ENCODE measurements at places on chromosomes 1 and 21. TPM values are rescaled to one million over a fixed set of nuclear protein-coding genes. Genes with fewer than 3 reads are reported as not detected.

Gene C1QB
- total RNA-seq = 2.9 TPM

Gene KCNJ15
- 1.1 TPM for total RNA-seq

DNA sequence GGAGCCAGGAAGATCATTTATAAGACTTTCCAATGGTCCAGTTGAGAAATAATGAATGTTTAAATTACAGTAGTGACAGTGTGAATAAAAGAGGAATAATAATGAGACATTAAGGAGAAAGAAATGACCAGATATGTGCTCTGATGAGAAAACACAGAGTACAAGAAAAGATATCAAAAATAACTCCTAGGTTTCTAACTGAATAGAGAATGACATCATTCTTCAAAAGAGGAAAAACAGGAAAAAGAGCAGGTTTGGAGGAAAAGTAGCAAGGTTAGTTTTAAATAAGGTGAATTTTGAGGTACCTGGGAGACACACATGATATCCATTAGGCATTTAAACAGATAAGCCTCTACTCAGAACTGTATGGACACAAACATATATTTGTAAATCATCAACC lies 55.0 kb downstream of the ANKRD13C start:
- no peak for DNase-seq

- no peak for DNase-seq
Observed at GRCh38 chr1:35080171-35080854, 1.1 kb downstream of the ZMYM1 start.

DNA sequence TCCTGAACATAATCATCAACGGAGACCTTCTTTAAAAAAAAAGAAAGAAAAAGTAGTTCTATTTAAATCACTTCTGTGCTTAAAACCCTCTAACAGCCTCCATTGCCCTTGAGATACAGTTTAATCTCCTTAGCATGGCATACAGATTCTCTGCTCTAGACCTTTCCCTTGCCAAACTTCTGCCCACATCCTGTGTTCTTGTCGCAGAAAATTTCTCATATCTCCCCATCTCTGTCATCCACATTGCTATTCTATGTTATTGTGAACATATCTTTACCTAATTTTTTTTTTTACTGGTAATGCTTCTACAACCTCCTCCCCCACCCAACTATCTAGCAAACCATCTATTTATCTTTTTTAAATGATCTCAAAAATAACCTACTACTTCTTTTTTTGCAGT lies 135.7 kb upstream of the PROX1 start:
- DNase-seq = peak; percentile 62

- DNase-seq = no peak
Observed at GRCh38 chr1:101588677-101589076, 351.9 kb downstream of the S1PR1 start.

- no peak for DNase-seq
Observed at GRCh38 chr1:92826792-92827191, 5.0 kb upstream of the RPL5 start.

- no peak for DNase-seq
Observed at GRCh38 chr1:4986306-4986705, 331.9 kb downstream of the AJAP1 start.

DNA sequence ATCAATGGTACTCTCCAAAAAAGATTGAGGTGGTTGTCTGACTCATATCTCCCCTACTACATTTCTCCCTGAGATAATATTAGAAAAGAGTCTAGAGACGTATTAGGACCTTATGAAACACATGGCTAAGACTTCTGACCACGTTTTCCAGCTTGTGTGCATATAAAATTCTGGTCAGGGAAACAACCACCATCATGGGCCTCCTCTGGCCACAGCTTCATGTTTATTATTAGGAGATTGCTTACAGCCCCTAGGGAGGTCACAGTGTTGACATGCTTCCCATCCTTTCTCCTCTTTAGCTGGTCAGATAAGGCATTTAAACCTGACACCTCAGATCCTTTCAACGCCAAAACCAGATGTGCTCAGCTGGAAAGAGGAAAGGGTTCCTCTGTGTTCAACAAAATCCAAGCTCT lies 620.2 kb downstream of the PLPP3 start:
- no peak for DNase-seq

Measured in CD4-positive, alpha-beta memory T cell (primary cell).